ENCODE measurements at places on chromosomes 16 and 17. TPM values are rescaled to one million over a fixed set of nuclear protein-coding genes. Genes with fewer than 3 reads are reported as not detected.
A peak's percentile ranks its signal among the peaks of the same experiment; 100 is the strongest.

Gene PIPOX
- 13.8 TPM for total RNA-seq

Gene ATXN2L
- total RNA-seq = 108 TPM

Gene PRSS33
- total RNA-seq = not detected

GRCh38 chr17:31744511-31744951 is 114.5 kb downstream of the COPRS start:
- peaks cover 46% of the 10 kb centered on the region for H3K4me1 ChIP-seq
- DNase-seq = no peak
- no peak overlapping the region for H3K4me3 ChIP-seq
- H3K36me3 ChIP-seq = no peaks in the 10 kb centered on the region
- H3K27ac ChIP-seq = no peak overlapping the region

DNA sequence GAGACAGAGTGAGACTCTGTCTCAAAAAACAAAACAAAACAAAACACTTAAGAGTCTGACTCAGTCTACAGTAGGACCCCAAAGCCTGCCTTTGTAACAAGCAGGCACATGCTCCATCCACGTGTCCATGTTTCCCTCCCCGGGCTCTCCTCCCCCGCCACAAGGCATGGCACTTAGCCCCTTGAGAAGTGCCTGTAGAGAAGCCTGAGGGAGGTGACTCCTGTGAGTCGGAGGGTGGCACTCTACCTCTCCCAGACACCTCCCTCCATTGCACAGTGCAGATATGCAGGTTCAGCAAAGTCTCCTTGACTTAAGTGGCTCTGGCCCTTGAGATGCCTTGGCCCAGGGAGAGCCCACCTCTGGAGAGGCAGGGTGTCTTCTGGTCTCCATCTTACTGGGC is 6.8 kb downstream of the FHOD1 start:
- DNase-seq = no peak
- no peaks in the 10 kb centered on the region for H3K27me3 ChIP-seq
- peak overlapping the region; percentile 95 for H3K27ac ChIP-seq

GRCh38 chr17:44383363-44383762 is 6.1 kb downstream of the ITGA2B start:
- H3K27me3 ChIP-seq = peaks cover 32% of the 10 kb centered on the region
- H3K36me3 ChIP-seq = no peaks in the 10 kb centered on the region
- peaks cover 25% of the 10 kb centered on the region for H3K4me1 ChIP-seq
- no peak for DNase-seq
- no peak overlapping the region for H3K4me3 ChIP-seq

DNA sequence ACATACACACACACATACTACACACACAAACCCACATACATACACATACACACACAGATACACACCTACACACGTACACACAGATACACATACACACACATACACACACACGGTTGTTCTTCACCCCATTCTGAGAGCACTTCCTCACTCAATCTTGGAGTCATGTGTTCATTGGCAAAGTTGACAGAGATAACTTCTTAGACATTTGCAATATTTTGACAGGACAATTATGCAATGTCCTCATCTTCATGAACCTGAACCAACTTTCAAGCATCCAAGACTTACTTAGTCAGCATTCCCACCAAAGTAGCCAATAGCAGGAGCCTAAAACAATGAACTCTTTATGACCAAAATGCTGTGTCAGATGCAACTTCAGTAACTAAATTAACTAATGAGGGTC is 77.1 kb upstream of the DNAH17 start:
- no peaks in the 10 kb centered on the region for H3K4me1 ChIP-seq
- H3K36me3 ChIP-seq = no peaks in the 10 kb centered on the region
- no peak for DNase-seq

Gene P2RX1
- 13.4 TPM for total RNA-seq

Gene SLC16A13
- not detected for total RNA-seq

Gene SDR42E1
- not detected for total RNA-seq

Gene LGALS9
- total RNA-seq = 71.0 TPM
